ENCODE measurements at places on chromosomes 1 and 21.
A peak's percentile ranks its signal among the peaks of the same experiment; 100 is the strongest.

- no peak for DNase-seq
Measured at GRCh38 chr1:247409869-247410544, 6.0 kb upstream of the NLRP3 start.

GRCh38 chr1:41810446-41810845 lies 108.3 kb downstream of the HIVEP3 start:
- peak; percentile 71 for DNase-seq

DNA sequence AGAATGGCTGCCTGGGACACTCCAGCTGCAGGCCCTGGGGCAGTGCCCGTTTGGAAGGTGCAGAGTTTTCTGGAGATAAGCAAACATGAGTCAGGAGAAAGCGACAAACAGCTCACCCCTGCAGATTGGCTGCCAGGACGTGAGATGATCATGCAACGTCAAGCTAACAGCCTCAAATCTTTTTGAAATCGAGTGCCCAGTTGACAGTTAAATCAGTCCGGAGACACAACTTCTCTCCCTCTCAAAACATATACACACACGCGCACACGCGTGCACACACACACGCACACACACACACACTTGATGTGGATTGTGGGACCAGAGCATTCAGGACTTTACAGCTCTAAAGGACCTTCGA lies 49.4 kb downstream of the TENT5C start:
- no peak for DNase-seq

DNA sequence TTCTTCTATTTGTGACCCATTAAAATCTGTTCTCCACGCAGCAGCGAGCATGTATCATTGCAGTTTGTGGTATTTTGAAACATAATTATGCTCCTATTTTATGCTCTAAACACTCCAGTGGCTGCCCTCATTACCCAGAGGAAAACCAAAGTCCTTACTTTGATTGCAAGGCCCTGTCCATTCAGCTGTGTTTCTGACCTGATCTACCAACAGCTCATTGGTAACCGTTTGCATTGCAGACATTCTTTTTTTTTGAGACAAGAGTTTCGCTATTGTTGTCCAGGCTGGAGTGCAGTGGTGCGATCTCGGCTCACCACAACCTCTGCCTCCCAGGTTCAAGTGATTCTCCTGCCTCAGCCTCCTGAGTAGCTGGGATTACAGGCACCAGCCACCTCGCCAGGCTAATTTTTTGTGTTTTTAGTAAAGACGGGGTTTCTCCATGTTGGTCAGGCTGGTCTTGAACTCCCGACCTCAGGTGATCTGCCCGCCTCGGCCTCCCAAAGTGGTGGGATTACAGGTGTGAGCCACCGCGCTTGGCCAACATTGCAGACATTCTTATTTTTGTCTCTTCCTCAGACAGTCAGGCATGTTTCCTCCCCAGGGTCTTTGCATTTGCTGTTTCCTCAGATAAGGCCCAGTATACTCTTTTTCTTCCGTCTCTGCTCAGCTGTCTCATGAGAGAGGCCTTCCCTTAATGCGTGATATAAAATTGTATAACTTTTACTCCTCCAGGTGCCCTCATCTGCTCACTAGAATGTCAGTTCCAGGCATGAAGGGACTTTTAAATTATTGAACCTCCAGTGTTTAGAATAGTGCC lies 32.5 kb downstream of the THRAP3 start:
- no peak for DNase-seq

- no peak for DNase-seq
Measured at GRCh38 chr1:223551610-223552009, 113.9 kb downstream of the CAPN8 start.

- DNase-seq, result peak; percentile 70
Measured at GRCh38 chr1:67749844-67750690, 65.1 kb downstream of the GADD45A start.

GRCh38 chr21:14863745-14864210 lies 201.0 kb downstream of the NRIP1 start:
- no peak for DNase-seq

DNA sequence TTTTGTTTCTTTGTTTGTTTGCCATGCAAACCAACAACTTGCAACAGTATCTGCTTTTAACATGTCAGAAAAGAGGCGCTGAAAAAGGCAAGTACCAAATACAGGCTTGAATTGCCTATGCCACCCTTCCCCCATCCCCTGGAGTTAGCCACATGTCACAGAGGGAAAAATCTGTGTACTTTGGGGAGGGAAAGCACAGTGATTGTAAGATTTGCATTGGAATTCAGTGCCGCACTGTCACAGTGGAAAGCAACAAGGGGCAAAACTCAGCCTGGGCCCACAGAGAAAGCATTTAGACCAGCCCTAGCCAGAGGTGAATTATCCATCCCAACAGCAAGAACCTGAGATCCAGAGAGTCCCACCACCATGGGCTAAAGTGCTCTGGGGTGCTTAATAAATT lies 52.4 kb upstream of the ACADM start:
- DNase-seq, result no peak

- DNase-seq, result no peak
Measured at GRCh38 chr1:13714851-13715250, 14.9 kb downstream of the PRDM2 start.

- DNase-seq, result no peak
Measured at GRCh38 chr1:65734979-65735378, 57.7 kb upstream of the PDE4B start.

Measured in urothelium cell line (cell line).